ENCODE measurements at places on chromosomes 4 and X.

- DNase-seq, result no peak
Observed at GRCh38 chr4:163256680-163257343, 75.6 kb downstream of the NPY1R start.

- DNase-seq, result no peak
Observed at GRCh38 chr4:117770269-117771102, 263.8 kb upstream of the NDST3 start.

- DNase-seq, result no peak
Observed at GRCh38 chr4:189129044-189129694, 811.5 kb upstream of the FRG1 start.

DNA sequence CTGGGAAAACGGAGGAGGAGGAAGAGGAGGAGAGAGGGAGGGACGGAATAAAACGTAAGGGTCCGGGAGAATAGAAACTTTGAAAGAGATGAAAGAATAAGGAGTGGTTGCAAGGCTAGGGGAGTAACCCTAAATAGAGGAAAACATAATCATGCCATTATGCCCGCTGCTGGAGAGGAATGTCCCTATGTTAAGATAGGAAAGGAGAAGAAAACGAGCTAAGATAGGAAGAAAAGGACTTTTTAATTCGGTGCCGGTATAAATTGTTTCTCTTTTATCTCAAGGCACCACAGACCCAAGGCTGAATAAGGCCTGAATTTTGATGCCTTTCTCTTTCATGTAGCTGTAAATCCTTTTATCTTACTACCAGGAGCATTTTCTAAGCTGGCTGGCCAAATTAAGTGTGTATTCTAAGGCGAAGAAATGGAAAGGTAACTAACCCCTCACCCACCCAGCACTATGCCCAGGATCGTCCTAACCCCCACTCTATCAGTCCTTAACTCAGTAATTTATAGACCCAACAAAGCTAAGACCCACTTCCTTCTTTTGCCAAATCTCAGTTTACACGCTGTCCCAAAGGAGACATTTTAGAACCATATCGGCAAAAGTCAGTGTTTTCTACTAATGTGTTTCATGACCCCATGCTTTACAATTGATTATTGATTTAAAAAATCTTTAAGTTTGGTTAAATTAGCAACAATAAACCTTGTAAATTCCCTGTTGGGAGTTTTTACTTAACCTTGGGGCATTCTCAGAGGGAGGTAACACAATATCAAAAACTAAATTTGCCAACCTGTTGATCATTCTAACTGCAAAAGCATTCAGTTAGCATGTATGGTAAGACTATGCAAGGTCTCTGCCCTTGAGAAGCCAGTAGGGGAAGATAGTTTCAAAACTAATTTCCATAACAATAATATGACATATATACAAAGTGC lies 1.1 kb upstream of the CUL4B start:
- no peak for DNase-seq

- no peak for DNase-seq
Observed at GRCh38 chrX:443536-444210, 57.0 kb upstream of the PPP2R3B start.

DNA sequence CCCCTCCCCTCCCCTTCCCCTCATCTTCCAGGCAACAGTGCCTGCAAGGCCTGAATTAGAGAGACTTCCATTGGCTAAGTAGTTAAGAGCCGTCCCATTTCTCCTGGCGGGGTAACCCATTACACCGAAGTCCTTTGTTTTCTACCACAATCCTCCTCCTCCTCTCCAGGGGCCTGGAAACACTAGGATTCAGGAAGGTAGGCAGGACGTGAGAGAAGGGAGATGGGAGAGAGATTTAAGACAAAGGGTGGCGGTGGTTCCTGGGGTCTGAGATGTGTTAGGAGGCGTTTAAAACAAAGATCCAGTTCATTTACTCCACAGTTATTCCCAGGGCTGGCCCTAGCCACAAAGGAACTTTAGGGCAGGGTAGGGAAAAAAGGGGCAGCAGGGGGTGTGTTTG lies 28.0 kb downstream of the NYX start:
- DNase-seq, result no peak

GRCh38 chr4:8534129-8534528 lies 46.1 kb upstream of the GPR78 start:
- no peak for DNase-seq

GRCh38 chrX:18548996-18549395 lies 122.9 kb downstream of the RS1 start:
- no peak for DNase-seq

DNA sequence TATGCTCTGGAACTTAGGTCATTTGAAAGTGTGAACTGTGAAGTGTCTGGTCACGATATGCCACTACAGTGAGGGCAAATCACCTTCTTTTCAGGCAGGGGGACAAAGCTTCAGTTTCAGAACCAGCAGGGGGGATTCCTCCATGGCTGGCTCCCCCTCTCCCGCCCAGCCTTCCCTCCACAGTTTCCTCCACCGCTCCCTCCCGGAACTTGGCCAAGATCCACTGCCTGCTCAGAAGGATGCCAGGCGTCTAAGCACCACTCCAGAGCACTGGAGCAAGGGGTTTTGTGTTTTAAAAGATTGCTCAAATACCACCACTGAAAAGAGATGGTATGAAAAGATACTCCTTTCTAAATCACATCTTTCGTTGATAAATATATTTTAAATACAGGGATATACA lies 126.9 kb downstream of the ELOVL6 start:
- no peak for DNase-seq

DNA sequence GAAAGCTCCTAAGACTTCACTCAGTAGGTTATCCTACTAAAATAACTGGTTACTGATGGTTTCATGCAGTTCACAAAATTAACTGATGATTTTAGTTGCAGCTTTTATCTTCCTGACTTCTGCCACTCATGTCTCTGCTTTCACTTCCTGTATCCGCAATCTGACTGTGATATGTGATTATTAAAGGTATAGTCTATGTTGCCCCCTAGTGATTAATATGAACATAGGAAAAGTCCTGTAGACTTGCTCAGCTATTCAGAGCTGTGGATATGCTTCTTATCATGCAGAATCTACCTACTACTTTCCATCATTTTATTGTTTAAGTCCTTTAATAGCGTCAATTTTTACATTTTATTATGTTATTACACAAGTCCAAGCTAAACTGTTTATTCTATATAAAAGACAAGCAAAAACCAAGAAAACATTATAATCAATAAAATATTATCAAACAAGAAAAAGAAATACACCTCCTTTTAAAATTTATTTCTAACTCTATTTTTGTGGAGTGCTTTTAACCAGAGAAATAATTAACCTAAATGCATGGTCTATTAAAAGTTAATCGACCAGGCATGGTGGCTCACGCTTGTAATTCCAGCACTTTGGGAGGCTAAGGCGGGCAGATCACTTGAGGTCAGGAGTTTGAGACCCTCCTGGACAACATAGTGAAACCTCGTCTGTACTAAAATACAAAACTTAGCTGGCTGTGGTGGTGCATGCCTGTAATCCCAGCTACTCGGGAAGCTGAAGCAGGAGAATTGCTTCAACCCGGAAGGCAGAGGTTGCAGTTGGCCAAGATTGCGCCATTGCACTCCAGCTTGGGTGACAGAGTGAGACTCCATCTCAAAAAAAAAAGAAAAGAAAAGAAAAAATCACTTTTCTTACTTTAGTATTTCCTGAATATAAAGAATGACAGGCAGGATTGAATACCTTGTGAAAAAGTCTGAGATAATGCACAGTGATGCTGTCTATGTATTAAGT lies 40.4 kb upstream of the TLR2 start:
- DNase-seq, result no peak

GRCh38 chr4:32133141-32133540 lies 1413.0 kb downstream of the PCDH7 start:
- DNase-seq, result no peak

- no peak for DNase-seq
Observed at GRCh38 chrX:3712051-3712869, 1.2 kb downstream of the PRKX start.

DNA sequence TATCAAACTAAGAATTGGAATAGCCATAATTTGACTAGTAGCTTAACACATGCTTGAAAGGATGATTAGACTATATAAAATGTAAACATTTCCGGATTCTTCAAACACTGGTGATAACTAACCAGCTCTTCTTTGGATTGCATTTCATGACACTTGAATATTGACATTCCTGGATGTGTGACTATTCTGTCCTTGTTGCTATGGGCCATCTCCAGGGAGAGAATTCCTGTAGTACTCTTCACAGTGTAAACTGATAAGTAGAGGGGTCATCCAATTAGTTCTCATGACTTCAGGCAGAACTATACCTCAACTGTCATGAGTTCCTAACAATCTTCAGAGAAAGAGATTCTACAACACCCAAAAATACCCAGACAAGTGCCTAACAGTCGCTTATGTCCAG lies 1026.7 kb upstream of the TENM3 start:
- DNase-seq, result no peak

GRCh38 chrX:108323751-108324150 lies 114.5 kb downstream of the COL4A6 start:
- no peak for DNase-seq

GRCh38 chr4:55876387-55876786 lies 22.9 kb downstream of the EXOC1 start:
- no peak for DNase-seq

GRCh38 chr4:55124322-55125076 lies 896 bp downstream of the KDR start:
- DNase-seq, result no peak

DNA sequence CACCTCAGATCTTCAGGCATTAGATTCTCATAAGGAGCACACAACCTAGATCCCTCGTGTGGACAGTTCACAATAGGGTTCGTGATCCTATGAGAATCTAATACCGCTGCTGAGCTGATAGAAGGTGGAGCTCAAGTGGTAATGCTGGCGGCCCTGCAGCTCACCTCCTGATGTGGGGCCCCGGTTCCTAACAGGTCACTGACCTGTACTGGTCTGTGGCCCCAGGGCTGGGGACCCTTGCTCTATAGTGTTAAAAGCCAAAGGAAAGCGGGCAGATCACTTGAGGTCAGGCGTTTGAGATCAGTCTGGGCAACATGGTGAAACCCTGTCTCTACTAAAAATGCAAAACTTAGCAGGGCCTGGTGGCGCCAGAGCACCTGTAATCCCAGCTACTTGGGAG lies 1047.0 kb upstream of the FTHL17 start:
- DNase-seq, result no peak

- no peak for DNase-seq
Observed at GRCh38 chr4:168769416-168769815, 240.6 kb downstream of the CBR4 start.

DNA sequence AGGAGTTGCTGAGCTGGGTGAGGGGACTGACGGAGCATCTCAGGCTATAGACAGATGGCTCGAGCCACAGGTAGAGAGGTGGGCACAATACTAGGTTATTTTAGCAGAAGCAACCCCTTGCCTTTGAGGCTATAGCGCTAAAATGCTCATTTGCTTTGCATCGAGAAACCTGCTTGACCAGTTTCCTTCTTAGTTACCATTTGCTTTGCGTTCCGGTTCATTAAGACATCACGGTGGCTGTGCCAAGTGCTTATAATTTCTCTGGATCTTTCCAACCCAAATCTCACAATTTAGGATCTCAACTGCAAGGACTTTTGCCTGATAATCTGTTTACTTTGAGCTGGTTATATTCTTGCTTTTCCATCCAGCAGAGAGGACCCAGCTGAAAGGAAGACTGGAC lies 40.8 kb downstream of the DLG3 start:
- no peak for DNase-seq

DNA sequence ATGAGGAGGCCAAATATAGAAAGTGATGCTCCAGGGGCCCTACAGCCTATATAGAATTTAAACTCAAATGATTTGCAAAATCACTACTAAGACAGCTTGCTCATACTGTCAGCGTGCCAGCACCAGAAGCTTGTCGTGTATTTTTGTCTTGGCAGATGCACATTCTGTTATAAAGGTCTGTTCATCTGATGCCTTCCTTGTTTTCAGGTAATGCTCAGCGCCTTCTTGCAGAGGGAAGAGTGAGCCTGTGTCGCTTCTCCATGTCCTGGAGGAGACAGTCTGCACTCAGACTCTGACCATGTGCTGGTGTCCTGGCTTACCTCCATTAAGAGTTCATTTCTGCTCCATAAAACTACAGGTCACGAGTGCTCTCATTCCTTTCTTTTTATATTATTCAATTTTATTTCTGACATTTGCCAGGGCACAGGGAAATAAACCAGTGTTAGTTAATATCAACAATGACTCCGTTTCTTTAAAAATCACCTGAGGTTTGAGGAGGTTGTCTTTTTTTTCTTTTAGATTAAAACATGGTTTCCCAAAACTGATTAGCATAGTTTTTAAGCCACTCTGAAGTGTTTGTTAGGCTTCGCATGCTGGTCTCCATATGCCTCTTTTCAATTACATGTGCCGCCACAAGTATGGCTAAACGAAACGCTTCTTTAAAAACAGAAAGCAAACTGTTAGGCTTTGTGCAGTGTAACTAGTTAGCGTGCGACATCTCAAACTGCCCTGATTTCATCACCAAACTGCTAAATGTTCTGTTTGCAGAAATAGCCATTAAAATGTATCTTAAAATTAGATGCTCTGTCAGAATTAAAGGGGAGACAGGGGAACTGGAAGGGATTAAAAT lies 215.2 kb upstream of the GK2 start:
- DNase-seq, result no peak

DNA sequence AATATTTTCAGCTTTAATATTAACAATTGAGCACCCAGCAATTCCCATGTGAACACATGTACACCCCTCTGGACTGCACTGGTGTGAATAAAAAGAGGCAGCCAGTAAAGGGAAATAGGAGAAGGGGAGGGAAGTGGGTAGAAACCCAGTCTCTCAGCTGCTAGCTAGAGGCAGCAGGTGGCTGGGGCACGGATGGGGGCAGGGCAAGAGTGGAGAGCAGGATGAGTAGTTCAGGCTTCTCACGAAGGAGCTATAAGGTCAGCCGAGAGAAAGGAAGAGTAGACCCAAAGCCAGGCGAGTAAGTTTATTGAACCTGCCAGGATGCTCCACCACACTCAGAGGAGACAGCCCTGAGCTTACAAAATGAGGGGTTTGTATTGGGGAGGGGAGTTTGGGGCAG lies 184.8 kb upstream of the MTMR8 start:
- no peak for DNase-seq

- no peak for DNase-seq
Observed at GRCh38 chr4:106583567-106583966, 215.0 kb upstream of the GIMD1 start.

DNA sequence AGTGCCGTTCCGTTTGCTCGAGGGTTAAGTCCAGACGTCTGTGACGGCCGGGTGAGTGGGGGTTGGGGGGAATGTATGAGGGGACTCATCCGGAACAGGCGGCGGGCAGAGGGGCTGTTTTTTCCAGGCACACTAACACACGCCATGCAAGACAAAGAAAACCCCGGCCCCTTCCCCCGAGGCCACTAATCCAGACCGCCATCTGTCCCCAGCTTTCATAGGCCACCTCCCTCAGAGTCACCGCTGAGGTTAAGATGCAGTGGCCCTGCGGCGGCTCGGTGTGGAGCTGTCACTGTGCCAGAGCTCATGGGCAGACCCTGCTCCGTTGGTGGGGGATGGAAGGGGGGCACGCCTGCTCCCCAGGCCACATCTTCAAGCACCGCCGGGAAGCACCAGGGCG lies 34.1 kb downstream of the SORCS2 start:
- DNase-seq, result no peak
